ENCODE measurements at places on chromosomes 1 and 21.

DNA sequence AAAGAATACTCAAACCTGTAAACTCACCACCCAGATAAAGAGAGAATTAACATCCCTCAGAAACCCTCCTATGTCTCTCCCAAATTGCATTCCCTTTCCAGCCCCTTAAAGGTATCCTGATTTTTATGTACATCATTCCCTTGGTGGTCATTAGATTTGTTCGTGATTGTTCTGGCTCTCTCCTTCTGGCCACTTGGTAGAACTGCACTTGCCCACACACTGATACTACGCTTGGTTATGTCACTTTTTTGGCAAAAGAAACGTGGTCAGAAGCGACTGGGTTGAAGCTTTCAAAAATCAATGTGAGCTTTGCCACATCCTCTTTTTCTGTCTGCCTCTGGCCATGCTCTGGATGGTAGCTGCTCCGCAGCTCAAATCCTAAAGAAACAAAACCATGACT is 76.3 kb downstream of the KRTAP19-8 start:
- DNase-seq = no peak

DNA sequence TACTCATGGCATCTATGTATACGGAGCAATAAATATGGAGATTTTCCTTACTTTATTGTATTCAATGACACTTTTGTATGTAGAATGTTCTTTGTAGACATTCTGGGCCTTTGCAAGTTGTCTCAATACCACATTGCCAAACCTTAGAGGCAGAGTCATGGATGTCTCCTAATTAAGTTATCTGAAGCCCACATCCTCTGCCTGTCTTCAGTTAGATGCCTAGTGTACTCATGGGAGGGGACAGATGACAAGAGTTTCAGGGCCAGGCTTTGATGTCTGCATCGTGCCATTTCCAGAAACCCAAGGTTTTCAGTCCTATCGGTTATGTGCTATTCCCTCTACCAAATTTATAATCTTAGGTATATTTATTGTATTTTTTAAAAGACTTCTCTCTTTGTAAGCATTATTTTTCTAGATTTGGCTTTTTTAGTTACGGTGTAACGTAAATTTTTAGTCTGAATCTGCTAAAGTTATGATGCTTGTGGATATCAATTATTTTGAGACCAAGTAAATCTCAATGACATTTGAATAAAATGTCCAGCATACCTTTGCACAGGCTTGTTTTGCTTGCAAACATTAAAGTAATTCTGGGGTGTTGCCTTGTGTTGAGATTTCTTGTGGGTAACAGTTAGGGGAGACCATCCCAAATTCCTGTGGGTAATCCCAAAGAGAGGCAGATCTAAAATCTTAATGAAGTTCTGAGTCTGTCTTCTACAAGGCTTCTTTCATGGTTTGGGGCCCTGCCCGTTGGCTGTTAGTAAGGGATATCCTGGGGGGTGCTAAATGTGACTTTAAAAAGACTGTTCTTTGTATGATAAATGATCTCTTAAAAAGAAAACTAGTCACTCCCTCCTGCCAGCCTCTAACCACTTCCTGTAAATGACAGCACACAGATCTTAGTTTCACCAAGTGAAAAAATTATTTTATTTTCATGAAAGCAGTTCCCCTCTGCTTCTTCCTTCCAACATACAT is 8.0 kb upstream of the MACF1 start:
- no peak for DNase-seq

DNA sequence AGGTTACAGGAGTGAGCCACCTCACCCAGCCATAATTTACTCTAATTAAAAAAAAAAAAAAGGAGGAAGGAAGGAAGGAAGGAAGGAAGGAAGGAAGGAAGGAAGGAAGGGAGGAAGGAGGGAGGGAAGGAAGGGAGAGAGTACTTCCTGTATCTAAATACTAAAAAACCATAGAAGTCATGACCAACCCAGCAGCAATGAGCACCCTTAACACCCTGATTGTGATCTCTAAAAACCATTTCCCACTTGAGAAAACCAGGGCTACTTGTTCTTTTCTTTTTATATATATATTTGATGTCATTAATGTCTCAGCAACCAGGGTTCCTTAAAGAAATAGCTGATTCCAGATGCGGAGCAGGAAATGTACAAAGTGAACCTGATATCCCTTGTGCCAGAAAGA is 31.2 kb downstream of the ARID4B start:
- no peak for DNase-seq

DNA sequence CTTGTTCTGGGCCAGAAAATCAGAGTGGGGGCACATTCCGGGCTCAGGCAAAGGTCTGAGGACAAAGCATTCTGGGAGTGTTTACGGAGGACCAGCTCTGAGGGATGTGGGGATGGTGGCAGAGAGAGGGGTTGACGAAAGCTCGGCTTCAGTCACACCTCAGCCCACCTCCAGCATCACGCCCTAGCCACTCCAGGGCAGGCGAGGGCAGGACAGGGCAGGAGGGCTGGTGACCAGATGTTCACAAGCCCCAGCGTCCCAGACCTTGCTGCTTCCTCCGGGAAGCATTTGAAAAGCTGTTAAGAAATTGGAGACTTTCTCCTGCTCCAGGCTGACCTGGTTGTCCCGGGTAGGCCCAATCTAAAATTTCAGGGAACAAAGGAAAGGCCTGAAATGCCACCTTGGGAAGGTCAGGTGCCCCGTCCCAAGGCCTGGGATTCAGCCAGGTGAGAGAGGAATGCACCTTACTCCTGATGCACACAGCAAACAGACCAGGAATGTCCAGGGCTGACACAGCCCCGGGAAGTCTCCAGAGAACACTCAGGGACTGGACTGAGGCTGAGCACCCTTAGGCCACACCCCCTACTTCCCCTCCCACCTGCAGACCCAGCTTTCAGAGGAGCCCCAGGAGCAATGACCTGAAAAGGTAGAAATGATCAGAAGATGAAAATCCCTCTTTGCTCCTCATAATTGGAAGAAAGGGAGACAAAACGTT is 71.9 kb upstream of the KLHDC7A start:
- DNase-seq = no peak

DNA sequence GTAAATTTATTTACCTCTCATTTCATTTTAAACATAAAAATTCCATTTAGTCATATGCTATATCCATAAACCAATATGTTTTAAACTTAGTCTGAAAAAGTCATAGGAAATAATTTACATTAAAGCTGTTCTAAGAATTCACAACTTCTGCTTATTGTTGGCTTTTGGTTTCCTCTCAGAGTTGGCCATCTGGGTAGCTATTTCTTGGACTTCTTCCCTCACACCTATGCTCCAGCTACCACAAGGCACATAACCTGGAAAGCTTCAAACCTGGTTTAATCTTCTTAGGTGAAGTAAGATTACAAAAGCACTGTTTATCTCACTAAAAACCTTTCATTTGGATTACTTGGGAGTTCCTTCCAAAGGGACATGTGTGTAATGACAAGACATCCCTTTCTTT is 29.8 kb downstream of the RBM11 start:
- DNase-seq = no peak

- DNase-seq = no peak
Measured at GRCh38 chr1:150881331-150882070, 5.1 kb upstream of the ARNT start.

GRCh38 chr1:206464456-206464964 is 5.8 kb upstream of the IKBKE start:
- no peak for DNase-seq

GRCh38 chr21:28336314-28336713 is 656.4 kb downstream of the LTN1 start:
- DNase-seq = no peak

All from stimulated activated CD4-positive, alpha-beta T cell treated with anti-CD3 and anti-CD28 coated beads, Interleukin-12 subunit alpha, Interleukin-12 subunit beta, amount 100 ng/mL, for 4 hours (primary cell).